KBM-7 (cell line): ENCODE measurements at places on chromosomes 3 and 15.
A peak's percentile ranks its signal among the peaks of the same experiment; 100 is the strongest.

DNA sequence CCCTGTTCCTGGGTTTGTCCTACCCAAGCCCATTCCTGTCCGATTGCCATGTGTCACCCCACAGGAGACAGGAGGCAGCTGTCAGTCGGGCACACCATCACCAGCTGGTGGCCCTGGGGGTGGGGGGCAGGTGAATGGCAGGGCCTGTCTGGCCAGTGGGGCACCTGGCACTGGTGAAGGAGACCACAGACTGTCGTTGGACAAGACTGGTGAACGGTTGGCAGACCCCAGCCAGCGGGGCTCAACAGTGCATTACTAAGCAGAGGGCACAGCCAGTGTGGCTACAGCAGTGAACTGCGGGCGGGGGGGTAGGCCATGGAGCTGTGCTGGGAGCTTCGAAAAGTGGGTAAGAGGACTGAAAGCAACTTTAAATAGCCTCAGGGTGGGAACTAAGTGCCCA lies 2.1 kb downstream of the SEMA7A start:
- DNase-seq: no peak

DNA sequence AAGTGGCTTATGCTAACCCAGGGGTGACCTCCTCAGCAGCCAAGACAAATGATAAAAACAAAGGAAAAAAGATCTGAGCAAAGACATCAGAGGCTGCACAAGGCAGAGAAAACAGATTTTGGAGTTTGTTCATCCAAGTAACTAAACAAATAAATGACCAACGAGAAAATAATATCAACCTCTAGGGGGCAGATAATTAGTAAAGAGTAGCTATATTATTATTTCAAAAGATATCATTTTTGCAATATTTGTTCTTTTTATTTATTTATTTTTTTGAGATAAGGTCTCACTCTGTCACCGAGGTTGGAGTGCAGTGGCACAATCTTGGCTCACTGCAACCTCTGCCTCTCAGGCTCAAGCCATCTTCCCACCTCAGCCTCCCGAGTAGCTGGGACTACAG lies 101.8 kb downstream of the PCCB start:
- DNase-seq: no peak

DNA sequence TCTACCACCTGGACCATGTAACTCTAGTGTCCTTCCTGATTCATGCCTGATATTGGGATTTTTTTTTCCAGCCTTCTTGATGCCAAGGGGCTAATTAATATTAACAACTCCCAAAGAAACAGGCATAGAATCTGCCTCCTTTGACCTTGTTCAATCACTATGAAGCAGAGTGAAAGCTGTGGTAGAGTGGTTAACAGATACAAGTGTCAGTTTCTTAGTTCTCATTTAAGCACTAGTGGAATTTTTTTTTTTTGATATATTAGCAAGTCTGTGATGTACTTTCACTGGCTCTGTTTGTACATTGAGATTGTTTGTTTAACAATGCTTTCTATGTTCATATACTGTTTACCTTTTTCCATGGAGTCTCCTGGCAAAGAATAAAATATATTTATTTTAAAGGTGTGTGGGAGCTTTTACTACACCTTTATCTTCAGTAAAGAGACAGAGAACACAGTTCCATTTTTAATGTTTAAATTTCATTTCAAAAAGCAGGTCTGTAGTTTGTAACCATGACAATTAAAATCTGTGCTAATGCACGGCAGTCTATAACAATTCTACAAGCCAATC lies 67.1 kb downstream of the TOP2B start:
- DNase-seq: no peak

GRCh38 chr3:31636049-31636448 lies 103.3 kb downstream of the STT3B start:
- DNase-seq: no peak

GRCh38 chr3:115982629-115983028 lies 359.3 kb downstream of the GAP43 start:
- no peak for DNase-seq

DNA sequence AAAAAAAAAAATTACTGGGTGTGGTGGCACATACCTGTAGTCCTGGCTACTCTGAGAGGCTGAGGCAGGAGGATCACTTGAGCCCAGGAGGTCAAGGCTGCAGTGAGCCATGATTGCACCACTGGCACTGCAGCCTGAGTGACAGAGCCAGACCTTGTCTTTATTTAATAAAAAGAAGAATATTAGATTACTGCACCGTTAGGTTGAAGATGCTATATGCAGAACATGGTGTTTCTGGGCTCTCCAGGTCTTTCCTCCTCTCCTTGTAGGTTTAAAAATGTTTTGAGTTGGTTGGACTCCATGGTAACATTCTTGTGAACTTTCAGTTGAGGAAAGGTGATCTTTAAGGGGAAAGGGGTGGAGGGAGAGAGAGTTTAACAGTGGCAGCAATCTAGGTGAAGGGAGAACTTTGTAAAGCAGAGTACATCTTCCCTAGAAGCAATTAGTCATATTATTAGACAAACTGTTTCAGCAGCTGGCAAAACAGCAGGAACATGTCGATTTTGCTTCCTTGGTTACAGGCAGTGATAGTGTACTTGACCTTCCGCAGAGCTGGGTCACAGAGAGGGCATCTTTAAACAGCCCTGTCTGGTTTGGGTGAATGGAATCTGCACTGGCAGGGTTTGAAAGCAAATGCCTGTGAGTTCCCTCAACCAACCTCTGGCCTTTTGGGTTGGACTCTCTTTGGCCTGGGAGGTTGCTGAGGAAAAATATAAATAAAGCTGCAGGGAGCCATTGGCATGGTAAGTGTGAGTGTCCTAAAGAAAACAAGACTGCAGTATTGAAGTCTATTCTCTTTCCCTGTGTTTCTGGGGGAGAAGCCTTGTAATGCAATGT lies 42.8 kb downstream of the NR2C2 start:
- DNase-seq: no peak

DNA sequence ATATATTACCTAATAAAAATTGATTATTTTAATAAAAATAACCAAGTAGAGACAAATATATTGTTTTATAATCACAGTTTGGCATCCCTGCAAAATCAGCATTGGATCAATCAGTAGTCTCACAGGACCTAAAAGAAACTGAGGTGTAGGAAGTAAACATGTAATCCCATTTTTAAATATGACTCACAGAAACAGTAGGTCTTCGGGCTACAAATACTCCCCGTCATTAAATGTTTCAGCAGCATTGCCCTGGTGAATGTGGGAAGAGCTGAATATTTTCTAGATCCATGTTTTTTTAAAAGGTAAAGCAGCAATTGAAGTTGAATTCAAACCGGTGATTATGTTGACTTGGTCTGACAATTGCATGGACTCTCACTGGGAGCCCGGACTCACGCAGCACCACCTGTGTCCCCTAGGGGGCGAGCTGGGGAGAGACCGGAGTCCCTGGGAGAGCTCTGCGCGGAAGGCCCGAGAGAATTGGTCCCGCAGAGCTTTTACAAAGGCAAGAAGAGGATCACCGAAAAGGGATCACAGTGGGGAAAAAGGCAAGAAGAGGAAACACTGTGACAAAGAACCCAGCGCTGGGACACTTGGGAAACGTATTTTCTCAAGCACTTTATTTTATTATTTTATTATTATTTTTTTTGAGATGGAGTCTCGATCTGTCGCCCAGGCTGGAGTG lies 17.2 kb upstream of the USP3 start:
- DNase-seq: peak; percentile 92

GRCh38 chr3:123871946-123872345 lies 12.2 kb downstream of the MYLK start:
- no peak for DNase-seq

GRCh38 chr3:188348435-188349244 lies 194.7 kb downstream of the LPP start:
- DNase-seq: no peak

GRCh38 chr15:96255599-96255998 lies 74.9 kb upstream of the NR2F2 start:
- DNase-seq: no peak

DNA sequence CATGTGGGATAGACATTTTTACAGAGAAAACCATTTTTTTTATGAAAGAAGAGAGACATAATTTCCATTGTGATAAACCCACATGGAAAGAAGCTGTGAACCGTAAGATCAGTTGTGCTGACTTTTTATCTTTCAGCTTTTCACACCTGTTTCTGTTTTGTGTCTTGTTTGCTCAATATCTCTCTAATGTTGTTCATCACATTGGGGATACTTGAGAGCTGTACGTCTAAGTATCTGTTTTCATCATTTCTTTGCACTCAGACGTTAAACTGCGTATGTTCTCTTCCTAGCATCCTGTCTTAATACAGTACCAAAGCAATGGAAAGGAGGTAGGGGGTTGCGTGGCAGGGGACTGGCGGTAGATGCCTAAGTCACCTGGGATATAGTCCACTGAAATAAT lies 449.0 kb downstream of the NAALADL2 start:
- no peak for DNase-seq

DNA sequence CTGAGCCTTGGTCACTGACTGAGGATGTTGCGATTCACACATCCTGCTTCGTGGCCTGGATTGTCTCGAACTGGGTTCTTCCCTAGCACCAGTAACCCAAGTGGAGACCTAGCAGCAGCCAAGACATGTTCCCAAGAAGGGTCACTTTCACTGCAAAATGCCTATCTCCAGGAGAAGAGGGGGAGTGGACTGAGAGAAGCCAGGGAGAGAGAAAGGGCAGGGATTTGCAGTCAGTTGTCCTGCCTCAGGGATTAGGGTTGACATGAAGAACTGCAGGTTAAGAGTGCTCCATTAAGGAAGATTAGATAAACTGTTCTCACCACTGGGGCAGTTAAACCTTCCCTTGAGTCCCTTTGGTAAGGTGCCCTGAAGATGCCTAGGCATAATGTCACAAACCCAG lies 5.7 kb upstream of the CD276 start:
- DNase-seq: no peak

GRCh38 chr3:60363817-60364216 lies 887.4 kb downstream of the FHIT start:
- DNase-seq: no peak

DNA sequence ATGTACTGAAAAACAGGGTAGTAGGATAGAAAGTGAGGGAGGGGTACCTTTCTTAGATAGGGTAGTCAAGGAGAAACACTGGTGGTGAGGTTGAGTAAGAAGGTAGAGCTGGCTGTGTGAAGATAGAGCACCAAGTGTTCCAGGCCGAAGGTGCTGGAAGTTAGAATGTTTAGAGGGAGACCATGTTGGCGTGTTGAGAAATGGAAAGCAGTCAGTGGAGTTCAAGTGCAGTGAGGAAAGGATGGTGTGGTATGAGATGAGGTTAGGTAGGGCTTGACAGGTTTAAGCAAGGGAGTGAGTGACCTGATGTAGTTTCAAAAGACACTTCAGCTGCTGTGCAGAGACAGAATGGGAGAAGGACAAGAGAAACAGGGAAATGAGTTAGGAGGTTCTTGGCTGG lies 54.2 kb upstream of the CHST2 start:
- no peak for DNase-seq

GRCh38 chr3:15495461-15496340 lies 25.8 kb downstream of the COLQ start:
- no peak for DNase-seq

DNA sequence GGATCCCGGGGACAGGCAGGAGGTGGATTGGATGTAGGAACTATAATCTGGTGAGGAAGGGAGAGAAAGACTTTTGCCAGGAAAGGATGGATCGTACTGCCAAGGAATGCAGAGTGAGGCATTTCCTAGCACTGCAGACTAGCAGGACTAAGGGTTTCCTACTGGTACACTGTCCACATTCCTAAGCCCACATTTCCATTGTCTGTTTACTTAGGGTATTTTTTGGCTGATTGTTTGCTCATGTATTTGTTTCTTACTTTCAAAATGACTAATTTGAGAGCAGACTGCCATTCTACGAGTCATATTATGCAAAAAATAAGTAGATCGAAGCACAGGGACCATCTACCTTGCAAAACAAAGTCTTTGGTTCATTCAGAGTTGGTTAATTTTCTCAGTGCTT lies 1029.5 kb upstream of the NR2F2 start:
- no peak for DNase-seq

GRCh38 chr15:96535148-96535547 lies 204.6 kb downstream of the NR2F2 start:
- DNase-seq: no peak

GRCh38 chr3:65716071-65716751 lies 322.5 kb downstream of the MAGI1 start:
- no peak for DNase-seq

GRCh38 chr3:179624451-179624850 lies 19.9 kb downstream of the NDUFB5 start:
- peak; percentile 25 for DNase-seq

DNA sequence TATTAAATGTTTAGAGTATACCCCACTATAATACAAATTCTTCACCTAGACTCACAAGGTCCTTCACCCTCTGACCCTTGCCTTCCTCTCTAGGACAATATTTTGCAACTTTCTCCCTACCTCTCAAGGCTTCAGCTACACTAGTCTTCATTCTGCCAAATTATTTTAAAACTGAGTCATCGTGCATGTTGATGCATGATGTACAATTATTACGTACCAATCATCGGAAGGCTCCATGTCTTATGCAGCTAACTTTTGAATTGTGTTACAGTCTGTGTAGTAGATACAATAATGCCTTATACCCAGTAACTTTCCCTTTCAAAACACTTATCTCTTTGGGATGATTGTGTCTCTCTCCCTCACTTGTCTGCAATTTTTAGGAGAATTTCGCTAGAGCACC lies 98.5 kb upstream of the ROBO2 start:
- no peak for DNase-seq

DNA sequence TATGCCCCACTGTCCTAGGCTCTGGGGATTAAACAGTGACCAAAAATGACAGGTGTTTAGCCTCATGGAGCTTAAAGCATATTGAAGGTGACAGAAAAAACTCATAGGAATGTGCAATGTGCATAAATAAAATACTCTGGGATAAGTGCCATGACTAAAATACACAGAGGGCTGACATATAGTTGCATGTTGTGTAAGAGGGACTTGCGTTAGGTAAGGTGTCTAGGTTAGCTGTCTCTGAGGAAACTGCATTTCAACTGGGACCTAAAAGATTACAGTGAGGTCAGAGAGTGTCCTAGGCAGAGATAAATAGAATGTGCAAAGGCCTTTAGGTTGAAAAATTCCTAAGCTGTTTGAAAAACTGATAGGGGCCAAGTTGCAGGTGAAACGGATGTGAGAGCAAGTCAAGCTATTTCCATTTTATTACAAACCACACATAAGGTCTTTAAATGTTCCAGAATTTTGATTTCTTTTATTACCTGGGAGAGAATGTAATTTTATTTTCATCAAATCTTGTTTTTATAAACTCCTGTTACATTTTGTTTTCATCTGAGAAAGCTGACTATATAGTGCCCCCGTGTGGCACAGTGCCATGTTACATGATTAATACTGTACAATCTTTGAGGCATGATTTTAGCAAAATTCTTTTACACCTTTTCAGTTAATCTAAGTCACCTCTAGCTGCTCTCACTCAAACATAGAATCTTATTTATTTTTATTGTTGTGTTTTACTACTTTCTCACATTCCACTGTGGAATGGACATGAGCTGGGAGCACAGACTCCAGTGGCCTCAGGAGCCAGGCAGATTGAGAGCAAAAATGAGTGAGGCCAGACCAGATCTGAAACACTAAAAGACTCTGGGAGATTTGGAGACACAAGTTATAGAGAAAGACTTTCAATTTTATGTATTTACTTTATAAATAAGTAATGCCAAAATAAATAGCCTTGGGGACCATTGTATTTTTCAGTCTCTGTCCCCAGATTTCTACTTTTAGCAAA lies 259.6 kb upstream of the ZNF717 start:
- peak; percentile 28 for DNase-seq
